ENCODE measurements at places on chromosomes 3 and 15. TPM values are rescaled to one million over a fixed set of nuclear protein-coding genes. Genes with fewer than 3 reads are reported as not detected.

DNA sequence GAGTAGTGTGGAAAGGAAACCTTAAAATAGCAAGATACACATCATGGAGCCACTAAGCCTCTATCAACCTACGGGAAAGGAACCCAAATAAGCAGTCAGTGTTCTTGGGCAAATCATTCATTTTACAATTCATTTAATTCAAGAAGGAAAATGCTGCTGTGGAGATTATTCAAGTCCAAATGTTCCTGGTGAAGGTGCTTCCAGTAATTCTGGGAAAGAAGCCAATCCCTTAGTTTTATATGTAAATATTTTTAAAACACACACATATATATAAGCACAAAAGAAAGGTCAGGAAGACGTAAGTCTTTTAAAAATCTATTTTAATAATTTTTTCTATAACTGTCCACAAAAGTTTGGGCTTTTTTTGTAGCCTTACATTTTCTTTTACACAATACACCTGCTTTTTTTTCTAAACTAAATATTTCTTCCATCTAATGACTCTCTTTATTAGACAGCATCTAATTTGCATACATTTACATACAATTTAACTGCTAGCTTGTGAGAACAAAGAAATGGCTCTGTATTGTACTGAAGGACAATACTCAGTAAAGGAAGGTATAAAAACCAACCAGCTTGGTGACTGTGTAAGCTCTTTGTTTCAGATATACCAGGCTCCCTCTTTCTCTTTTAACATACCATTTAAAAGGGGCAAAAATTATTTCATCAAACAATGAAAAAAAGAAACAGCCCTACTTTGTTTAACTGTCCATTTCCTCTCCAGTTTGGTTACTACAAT is 269.5 kb downstream of the ZBTB20 start:
- DNase-seq: no peak

VIPR1 gene
- 0.54 TPM for total RNA-seq

GRCh38 chr3:155110022-155110421 is 29.9 kb downstream of the MME start:
- DNase-seq: no peak

GRCh38 chr3:22569570-22569969 is 633.6 kb upstream of the UBE2E2 start:
- no peak for DNase-seq

DNA sequence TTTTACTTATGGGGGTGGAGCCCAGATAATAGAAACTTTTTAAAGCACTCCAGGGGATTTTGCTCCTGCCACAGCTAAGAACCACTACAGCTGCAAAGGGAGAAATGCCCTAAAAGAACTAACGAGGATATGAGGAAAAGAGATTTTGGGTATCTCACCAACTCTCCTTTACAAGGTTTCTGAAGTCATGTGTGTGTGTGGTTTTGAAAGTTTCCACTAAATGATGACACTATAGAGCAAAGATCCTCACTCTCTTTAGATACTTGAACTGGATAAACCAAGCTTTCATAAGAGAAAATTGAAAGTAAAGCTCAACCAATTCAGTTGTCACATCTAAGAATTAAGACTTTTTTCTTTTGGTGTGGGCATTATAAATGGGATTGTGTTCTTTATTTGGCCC is 455.3 kb upstream of the ALCAM start:
- no peak for DNase-seq

MGLL gene
- total RNA-seq: 25.3 TPM

GRCh38 chr3:76990606-76991005 is 49.3 kb upstream of the ROBO2 start:
- DNase-seq: no peak

DNA sequence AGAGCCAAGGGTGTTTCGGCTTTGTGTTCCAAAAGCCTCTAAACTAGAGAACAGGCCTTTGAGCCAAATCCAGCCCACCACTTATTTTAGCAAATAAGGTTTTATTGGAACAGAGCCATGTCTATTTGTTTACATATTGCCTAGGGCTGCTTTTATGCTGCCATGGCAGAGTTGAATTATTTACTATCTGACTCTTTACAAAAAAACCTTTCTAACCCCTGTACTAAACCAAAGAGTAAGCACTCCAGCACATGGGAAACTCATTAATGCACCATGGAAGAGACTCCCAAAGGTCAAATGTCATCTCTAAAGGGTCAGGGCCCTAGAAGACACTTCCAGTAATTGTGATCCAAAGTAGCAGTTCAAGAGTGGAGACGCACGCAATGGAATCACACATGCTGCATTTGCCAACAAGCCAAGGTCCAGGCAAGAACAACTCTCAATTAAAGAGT is 22.3 kb downstream of the OSBPL10 start:
- no peak for DNase-seq

GRCh38 chr3:99755831-99756230 is 61.8 kb upstream of the CMSS1 start:
- no peak for DNase-seq

GRCh38 chr3:100606894-100607512 is 2.4 kb upstream of the ADGRG7 start:
- DNase-seq: no peak

MOBP gene
- total RNA-seq: 0.21 TPM

DNA sequence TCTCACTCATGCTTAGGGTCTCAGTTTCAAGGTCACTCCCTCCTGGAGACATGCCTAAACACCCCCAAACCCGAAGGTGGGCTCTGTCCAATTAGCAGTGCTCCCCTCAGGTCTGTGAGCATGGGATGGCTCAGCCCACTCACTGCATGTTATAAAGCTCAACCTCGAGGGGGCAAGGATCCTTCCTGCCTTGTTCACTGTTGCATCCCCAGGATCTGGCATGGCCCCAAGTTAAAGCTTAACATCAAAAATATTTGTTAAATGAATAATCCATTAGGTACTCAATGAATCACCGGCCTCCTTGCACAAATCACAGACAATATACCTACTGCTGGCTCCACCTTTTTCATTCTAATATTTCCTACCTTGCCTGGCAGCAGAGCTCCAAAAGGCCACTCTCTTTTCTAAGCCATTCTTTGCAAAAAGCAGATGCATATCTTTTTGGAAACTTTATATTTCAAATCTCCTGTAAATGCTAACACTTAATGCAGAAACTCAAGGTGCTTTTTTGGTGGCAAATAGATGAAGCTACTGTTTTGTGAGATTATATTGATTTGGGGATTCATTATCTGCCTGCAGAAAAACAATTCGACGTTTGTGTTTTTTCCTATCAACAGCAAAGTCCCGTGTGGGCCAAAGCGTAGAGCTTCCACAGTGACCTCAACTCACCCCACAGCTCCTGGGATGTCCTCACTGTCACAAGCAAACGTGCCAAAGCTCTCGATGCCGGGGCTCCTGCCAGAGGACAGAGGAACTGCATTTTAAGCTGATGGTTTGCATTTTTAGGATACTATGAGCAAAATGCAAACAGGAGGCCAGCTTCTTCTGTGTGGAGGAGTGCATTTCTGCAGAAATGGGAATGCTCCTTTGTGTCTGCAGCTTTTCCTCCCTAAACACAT is 35.4 kb downstream of the PCOLCE2 start:
- peak; percentile 92 for DNase-seq

GRCh38 chr3:64185436-64185835 is 39.8 kb downstream of the PRICKLE2 start:
- DNase-seq: peak; percentile 80

DNA sequence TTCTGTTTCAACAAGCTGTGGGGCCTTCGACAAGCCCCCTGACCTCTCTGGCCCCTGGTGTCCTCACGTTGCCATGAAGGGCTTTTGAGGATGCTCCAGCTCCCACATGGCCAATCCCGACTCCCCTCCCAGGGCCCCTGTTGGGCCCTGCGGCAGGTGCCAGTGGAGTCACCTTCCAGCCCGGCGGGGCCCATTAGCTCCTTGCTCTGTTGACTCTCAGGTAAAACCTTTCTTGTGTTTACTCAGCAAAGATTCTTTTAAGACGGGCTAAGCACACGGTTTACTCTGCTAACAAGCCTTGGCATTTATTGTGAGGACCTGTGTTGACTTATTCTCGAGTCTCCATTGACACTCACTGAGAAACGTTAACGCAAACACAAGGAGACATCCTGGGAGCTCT is 15.0 kb downstream of the RPLP1 start:
- DNase-seq: no peak

- no peak for DNase-seq
Measured at GRCh38 chr3:34001022-34001421, 202.6 kb downstream of the PDCD6IP start.

DNA sequence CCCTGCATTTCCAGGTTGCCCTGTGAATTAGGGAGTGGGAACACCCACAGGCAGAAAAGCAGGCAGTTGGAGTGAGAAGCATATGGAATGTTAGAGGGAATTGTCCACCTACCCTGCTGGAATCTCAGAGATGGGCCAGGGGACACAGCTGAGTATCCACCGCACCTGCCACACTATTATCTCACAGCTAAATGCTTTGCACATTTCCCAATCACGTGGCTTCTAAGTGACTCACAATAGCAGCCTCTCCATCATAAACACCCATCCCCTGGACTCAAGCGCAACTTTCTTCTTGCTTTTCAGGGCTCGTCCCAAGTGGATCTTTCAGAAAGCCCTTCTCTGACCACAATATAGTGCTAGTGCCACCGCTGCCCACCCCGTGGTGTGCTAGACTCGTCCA is 389.0 kb upstream of the LMCD1 start:
- DNase-seq: no peak

DNA sequence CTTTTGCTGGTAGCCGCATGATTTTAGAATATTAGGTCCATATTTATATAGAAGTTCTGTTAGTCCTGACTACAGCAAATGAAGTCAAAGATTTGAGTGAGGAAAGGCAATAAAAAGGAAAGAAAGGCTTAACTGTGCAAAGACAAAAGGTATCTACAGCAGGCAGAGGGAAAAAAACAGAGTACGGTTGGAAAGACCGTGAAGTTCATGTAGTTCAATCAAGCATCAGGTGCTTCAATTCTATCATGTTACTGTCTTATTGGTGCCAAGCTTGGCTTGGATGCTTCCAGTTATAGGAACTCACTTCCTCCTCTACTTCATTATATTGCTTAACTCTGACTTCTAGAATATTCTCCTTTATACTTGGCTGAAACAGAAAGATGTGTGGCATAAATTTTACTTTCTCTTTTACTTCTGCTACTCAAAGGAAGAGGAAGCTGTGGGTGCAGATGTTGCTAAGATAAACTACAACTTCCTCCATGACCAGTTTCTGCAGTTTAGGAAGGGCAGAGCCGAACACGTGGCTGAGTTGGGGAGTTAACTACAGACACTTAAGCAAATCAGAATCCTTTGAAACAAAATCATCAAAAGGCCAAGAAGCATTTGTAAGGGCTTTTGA is 72.6 kb upstream of the ZBED2 start:
- DNase-seq: no peak

CRABP1 gene
- not detected for total RNA-seq

DNA sequence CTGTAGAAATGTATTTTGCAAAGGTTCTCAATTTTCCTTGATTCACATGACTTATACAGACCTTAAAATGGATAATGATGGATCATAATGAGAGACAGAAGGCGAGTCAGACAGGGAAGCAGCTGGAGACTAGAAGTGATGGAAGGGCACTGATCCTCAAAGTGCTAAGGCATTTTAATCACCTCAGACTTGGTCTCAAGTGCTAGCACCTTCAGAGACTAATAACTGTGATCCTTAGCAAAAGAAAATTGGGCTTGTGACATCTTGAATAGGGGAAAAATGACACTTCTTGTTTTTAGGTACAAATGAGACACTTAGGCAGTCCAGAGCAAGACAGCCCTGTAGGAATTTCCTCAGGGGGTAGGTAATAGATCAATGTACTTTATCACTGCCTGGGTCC is 1011.7 kb downstream of the SQOR start:
- no peak for DNase-seq

DNA sequence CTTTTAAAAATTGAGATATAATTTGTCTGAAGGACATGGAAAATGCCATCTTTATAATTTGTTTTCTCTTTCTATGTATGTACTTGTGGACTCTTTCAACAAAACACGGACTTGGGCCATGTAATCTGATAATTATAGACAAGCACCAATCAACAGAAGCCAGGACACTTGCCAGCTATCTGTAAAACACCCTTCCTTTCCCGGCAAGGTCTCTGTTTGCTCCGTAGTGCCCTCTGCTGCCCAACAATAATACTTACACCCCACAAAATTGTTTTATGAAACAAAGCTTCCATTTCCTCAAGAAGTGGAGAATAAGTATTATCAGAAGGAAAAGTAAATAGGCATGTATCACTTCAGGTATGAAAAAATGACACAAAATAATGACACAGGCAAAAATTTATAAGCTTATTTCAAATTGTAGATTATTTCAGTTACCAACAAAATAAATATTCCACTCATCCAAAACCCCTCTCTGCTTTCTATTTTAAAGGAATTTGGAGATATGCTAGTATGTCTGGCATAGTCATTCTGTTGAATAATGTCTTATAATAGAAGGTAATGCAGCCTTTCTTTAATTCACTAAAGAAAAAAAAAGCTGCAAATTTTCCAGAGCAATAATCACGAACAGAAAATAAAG is 32.8 kb downstream of the MYH15 start:
- peak; percentile 77 for DNase-seq

DNA sequence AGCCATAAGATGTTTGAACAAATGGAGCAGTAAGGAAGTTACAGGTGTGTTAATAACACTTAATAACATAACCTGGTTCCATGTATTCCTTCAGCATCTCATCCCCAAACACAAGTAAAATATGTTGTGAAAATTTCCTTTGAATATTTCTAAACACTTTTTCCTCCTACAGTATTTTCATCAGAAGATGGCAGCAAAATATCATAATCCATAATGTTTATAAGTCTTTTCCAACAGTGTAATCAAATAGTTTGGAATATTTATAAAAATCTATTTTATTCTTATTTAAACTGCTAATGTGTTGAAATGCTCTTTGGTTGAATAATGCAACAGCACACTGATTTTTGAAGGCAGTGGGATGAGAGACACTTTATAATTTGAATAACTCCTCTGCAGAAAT is 1020.5 kb downstream of the OTOL1 start:
- DNase-seq: no peak

GRCh38 chr15:78195735-78196201 is 38.6 kb downstream of the ACSBG1 start:
- peak; percentile 50 for DNase-seq

- peak; percentile 30 for DNase-seq
Measured at GRCh38 chr3:9770276-9770812, 597 bp upstream of the CAMK1 start.

PODXL2 gene
- total RNA-seq: 10.4 TPM

FETUB gene
- 0.47 TPM for total RNA-seq

- DNase-seq: no peak
Measured at GRCh38 chr3:19738846-19739245, 195.2 kb downstream of the EFHB start.

DNA sequence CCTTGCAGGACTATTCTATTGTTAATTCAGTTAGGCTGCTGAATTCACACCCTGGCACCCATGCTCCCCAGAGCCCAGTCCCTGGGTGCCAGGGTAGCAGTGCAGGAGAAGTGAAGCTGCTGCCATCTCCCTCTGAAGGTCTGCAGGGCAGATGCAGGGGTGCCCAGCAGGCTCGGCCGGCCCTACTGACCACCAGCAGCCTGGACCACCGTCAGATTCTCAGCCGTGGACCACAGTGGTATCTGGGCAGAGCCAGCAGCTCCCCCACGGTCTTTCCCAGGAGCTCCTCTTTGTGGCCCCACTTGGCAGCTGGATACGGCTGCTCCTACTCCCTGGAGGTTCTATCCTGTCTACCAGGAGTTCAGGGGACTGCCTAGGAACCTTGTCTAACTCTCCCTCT is 46.8 kb downstream of the ALDH1L1 start:
- no peak for DNase-seq

NMNAT3 gene
- total RNA-seq: 1.9 TPM

SH2D7 gene
- not detected for total RNA-seq

GRCh38 chr3:121980450-121980796 is 41.6 kb downstream of the ILDR1 start:
- DNase-seq: no peak

Measured in MCF 10A (cell line).